ENCODE measurements at places on chromosomes 7 and 10. TPM values are rescaled to one million over a fixed set of nuclear protein-coding genes. Genes with fewer than 3 reads are reported as not detected.

The GNA12 gene
- 52.3 TPM for total RNA-seq

The SFMBT2 gene
- total RNA-seq: 19.2 TPM

The CLRN3 gene
- total RNA-seq: not detected

The NPFFR1 gene
- not detected for total RNA-seq

The TAS2R41 gene
- total RNA-seq: not detected

The ZNF438 gene
- 3.9 TPM for total RNA-seq

The OPN1SW gene
- not detected for total RNA-seq

The BAIAP2L1 gene
- total RNA-seq: 8.1 TPM

The CCDC146 gene
- total RNA-seq: 3.5 TPM

The KIN gene
- total RNA-seq: 13.1 TPM

The MACC1 gene
- 13.9 TPM for total RNA-seq

The INHBA gene
- total RNA-seq: not detected

Data from activated B cell treated with CpG ODN at 0.5 μM for 24 hours (primary cell).